PC-9 (cell line): ENCODE measurements at places on chromosomes 6 and 20. TPM values are rescaled to one million over a fixed set of nuclear protein-coding genes. Genes with fewer than 3 reads are reported as not detected.

DNA sequence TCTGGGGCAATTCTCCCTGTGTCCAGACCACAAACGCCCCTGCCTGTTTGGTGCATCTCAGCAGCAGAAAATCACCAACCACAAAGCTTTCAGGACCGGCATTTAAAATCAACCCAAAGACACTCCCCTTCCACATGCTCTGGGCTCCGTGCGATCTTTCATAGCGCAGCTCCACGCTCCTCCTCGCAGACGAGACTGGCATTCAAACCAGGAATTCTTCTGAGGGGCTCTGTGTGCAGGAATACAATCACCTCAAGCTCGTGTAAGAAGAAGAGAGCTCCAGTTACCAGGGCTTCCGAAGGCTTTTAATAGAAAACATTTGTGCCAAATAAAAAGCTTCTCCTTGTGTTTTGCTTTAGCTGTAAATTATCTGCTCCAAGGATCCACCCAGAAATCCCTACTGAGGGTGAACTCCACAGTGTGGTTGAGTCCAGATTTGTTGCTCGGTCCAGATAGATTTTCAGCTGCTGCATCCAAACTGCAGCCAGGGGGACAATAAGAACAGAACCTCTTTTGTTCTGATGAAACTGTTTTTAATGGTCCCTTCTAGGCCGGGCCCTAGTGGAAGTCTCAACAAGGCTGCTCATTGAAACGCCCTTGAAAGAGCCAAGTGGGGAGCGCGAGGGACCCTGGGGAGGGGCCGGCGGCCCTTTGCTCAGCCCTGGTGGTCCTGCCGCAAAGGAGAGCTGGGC lies 16.4 kb upstream of the BMP7 start:
- no peak for DNase-seq

- no peak for DNase-seq
Measured at GRCh38 chr6:110549277-110549676, 72.9 kb upstream of the SLC22A16 start.

DNA sequence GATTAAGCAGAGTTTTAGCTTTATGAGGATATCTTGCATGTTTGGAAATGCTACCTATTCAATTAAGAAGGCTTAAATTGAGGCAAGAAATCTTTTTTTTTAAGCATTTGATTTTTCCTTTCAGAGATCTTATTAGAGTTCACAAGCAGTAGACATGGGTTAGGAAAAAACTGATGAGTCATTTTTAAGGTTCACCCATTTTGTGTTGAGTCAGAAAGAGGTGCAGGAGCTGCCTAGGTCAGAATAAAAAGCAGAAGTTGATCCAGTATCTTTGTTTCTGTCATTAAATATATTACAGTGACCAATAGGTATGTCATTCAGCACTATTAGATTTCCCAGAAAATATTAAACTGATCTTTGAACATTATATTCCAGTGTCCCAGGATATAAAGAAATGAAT lies 306.8 kb downstream of the LMBRD1 start:
- DNase-seq: no peak

GRCh38 chr6:44471271-44471981 lies 83.9 kb downstream of the CDC5L start:
- DNase-seq: no peak

POFUT1 gene
- total RNA-seq: 38.1 and 51.3 TPM in 2 replicates

FERMT1 gene
- total RNA-seq: 18.2 and 20.6 TPM in 2 replicates

PNPLA1 gene
- total RNA-seq: 0.17 TPM in 1 of 2 replicates, not detected in the other
